ENCODE measurements at places on chromosomes 4 and X. TPM values are rescaled to one million over a fixed set of nuclear protein-coding genes. Genes with fewer than 3 reads are reported as not detected.

DNA sequence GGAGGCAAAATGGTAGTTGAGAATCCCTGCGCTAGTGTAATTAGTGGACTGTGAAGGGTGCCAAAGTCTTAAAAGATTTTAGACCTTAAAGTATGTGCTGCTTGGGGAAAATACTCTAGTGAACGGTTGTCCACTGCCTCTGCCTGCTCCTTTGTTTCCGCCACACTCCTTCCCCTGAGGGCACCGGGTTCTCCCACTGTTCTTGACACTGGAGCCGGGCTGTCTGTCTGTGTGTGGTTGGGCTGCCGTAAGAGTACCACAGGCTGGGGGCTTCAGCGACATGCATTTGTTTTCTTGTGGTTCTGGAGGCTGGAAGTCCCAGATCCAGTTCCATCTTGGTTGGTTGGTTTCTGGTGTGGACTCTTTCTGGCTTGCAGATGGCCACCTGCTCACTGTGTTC is 76.2 kb downstream of the CLDN34 start:
- H3K4me1 ChIP-seq = peaks cover 4% of the 10 kb centered on the region
- DNase-seq = no peak
- H3K27ac ChIP-seq = no peak overlapping the region
- H3K27me3 ChIP-seq = no peaks in the 10 kb centered on the region

HS3ST1 gene
- total RNA-seq = 4.6 TPM

MGARP gene
- total RNA-seq = not detected

ERVMER34-1 gene
- 0.79 TPM for total RNA-seq

- no peak overlapping the region for H3K4me3 ChIP-seq
- H3K36me3 ChIP-seq = no peaks in the 10 kb centered on the region
- DNase-seq = no peak
- H3K27me3 ChIP-seq = no peaks in the 10 kb centered on the region
Measured at GRCh38 chrX:9676738-9677097, 88.9 kb downstream of the GPR143 start.

DAPP1 gene
- 9.8 TPM for total RNA-seq

SASH3 gene
- total RNA-seq = 44.0 TPM

- peaks cover 77% of the 10 kb centered on the region for H3K36me3 ChIP-seq
- no peaks in the 10 kb centered on the region for H3K27me3 ChIP-seq
- no peak overlapping the region for H3K4me3 ChIP-seq
- H3K27ac ChIP-seq = no peak overlapping the region
- H3K4me1 ChIP-seq = peaks cover under 1% of the 10 kb centered on the region
Measured at GRCh38 chr4:8233672-8234484, 34.8 kb downstream of the SH3TC1 start.

DNA sequence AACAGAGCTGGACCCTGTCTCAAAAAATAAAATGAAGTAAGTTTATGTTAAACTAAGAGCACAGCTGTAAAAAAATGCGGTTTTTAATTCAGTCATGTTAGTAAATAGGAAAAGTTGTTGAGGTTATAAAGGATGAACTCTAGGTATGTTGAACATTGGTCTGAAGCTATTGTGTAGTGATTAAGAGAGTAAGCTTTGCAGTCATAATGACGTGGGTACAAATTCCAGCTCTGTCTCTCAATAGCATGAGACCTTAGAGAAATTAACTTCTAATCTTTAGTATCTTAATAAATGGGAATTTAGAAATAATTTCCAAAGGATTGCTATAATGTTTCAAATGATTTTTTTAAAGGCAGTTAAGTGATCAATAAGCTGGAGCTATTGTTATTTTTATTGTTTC is 2.9 kb upstream of the YTHDC1 start:
- no peak overlapping the region for H3K4me3 ChIP-seq
- H3K27me3 ChIP-seq = no peaks in the 10 kb centered on the region
- H3K27ac ChIP-seq = no peak overlapping the region
- no peak for DNase-seq
- peaks cover 8% of the 10 kb centered on the region for H3K4me1 ChIP-seq

PPP1R3F gene
- 6.7 TPM for total RNA-seq

- no peak for DNase-seq
- H3K36me3 ChIP-seq = peaks cover 42% of the 10 kb centered on the region
- no peaks in the 10 kb centered on the region for H3K4me1 ChIP-seq
- H3K27ac ChIP-seq = no peak overlapping the region
Measured at GRCh38 chr4:109494563-109494962, 60.9 kb downstream of the SEC24B start.

DNA sequence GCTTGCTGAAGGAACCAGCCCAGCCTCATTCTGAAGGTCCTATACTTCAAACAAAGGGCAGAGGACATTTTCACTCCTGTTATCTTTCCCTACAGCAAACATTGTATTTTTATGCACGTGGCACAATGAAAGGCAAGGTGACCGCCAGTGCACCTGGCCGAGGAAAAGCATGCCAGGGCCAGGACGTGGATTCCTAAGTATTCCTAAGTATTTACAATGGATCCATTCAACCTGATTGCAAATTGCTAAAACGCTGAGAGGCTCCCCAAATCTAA is 127.9 kb upstream of the FTHL17 start:
- no peak for DNase-seq
- H3K27me3 ChIP-seq = no peaks in the 10 kb centered on the region
- no peaks in the 10 kb centered on the region for H3K4me1 ChIP-seq
- no peak overlapping the region for H3K4me3 ChIP-seq

TAPT1 gene
- 53.5 TPM for total RNA-seq

DNA sequence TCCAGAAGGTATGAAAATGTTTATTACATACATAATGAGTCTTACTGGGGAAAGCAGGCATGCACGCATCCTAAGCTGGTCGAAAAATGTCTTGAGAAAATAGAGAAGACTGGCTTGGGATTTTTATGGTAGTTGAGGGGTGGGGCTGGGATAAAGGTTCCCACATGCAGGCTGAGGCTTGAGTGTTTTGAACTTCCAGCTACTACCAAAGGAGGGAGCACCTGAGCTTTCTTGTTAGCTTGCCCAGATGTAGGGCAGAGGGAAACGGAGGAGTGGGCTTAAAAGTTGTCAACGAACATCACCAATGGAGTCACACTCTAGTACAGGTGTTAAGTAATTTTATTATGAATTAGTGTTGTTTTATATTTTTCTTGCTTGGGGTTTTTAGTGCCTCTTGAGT is 39.6 kb upstream of the SRPX start:
- no peak overlapping the region for H3K27ac ChIP-seq
- no peak for DNase-seq
- no peak overlapping the region for H3K4me3 ChIP-seq
- no peaks in the 10 kb centered on the region for H3K4me1 ChIP-seq
- H3K27me3 ChIP-seq = no peaks in the 10 kb centered on the region

GRCh38 chrX:130788786-130789581 is 114.0 kb downstream of the ENOX2 start:
- H3K4me3 ChIP-seq = no peak overlapping the region
- DNase-seq = no peak
- no peaks in the 10 kb centered on the region for H3K27me3 ChIP-seq
- H3K36me3 ChIP-seq = no peaks in the 10 kb centered on the region
- no peaks in the 10 kb centered on the region for H3K4me1 ChIP-seq

GRCh38 chr4:150746156-150746555 is 164.2 kb downstream of the MAB21L2 start:
- no peaks in the 10 kb centered on the region for H3K27me3 ChIP-seq
- H3K36me3 ChIP-seq = no peaks in the 10 kb centered on the region
- no peaks in the 10 kb centered on the region for H3K4me1 ChIP-seq
- no peak overlapping the region for H3K27ac ChIP-seq

DNA sequence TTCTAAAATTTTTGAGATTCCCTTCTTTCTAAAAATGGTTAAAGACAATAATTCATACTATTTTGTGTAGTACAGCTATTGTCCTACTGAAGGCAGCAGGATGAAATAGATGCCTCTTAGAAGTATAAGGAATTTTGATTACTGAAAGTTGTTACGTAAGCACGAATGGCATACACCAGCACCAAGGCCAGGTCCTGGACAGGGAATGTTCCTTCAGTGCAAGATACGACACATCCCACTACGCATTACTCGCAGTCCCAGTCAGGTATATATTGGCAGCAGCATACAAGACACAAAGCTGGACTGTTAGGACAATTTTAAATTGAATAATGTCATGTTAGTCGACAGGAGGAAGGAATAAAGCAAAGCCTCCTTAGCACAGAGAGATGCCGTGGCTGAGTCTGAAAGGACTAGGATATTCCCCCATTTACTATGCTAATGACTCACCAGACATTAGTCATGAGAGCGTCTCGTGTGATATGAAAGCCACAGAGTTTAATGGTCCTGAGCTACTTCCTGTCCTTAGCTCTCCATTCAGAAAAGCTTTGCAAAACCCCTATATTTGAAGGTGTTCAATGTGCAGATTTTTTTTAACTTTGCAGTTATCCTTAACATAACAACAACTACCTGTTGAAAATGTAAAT is 504.3 kb downstream of the FAM133A start:
- H3K4me3 ChIP-seq = no peak overlapping the region
- no peak overlapping the region for H3K27ac ChIP-seq
- H3K36me3 ChIP-seq = no peaks in the 10 kb centered on the region
- no peak for DNase-seq

- no peak overlapping the region for H3K27ac ChIP-seq
- no peak for DNase-seq
- H3K36me3 ChIP-seq = no peaks in the 10 kb centered on the region
- H3K4me1 ChIP-seq = no peaks in the 10 kb centered on the region
- no peak overlapping the region for H3K4me3 ChIP-seq
- H3K27me3 ChIP-seq = no peaks in the 10 kb centered on the region
Measured at GRCh38 chr4:86512631-86513030, 81.5 kb upstream of the PTPN13 start.

DNA sequence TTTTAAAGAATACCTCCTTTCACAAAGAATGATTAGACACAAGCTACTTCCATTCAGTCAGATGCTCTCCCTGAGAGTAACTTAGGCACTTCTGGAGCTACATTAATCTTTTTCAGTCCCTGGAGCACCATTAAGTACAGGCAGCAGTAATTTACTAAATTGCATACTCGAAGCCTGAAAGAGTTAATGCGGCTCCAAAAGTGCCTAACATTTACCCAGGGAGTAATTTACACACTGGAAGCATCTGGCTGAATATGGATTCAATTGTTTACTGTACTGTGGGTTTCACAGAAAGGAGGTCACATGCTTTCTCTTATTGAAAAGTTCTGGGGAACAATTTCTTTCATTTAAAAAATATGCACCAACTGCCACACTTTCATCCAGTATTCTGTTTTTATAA is 260.8 kb upstream of the TENM3 start:
- no peak overlapping the region for H3K4me3 ChIP-seq
- no peaks in the 10 kb centered on the region for H3K4me1 ChIP-seq
- no peak for DNase-seq
- no peaks in the 10 kb centered on the region for H3K36me3 ChIP-seq
- no peaks in the 10 kb centered on the region for H3K27me3 ChIP-seq
- H3K27ac ChIP-seq = no peak overlapping the region

- H3K4me1 ChIP-seq = no peaks in the 10 kb centered on the region
- no peak for DNase-seq
- H3K27ac ChIP-seq = no peak overlapping the region
- H3K27me3 ChIP-seq = no peaks in the 10 kb centered on the region
Measured at GRCh38 chr4:20773144-20773997, 73.1 kb downstream of the PACRGL start.

DNA sequence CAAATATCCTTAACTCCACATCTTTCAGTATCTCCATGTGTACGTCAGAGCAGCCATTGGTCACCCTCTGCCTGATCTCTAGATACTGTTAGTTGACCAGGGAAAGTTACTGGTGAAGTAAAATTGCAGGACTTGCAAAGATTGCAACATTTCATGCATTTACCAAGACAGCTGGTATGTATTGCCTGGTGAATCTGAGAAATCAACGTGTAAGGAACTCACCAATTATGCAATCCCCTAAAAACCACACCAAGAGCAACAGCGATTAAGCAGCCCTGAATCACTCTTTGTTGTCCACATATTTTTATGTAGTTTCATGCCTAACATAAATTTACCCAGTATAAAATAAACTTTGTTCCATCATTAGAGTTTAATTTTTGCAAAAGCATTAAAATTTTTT is 271.2 kb downstream of the NLGN4X start:
- no peak overlapping the region for H3K27ac ChIP-seq
- no peaks in the 10 kb centered on the region for H3K4me1 ChIP-seq
- H3K27me3 ChIP-seq = no peaks in the 10 kb centered on the region
- no peak for DNase-seq
- no peak overlapping the region for H3K4me3 ChIP-seq
- no peaks in the 10 kb centered on the region for H3K36me3 ChIP-seq

- H3K4me1 ChIP-seq = no peaks in the 10 kb centered on the region
- DNase-seq = no peak
- no peak overlapping the region for H3K27ac ChIP-seq
- H3K4me3 ChIP-seq = no peak overlapping the region
- no peaks in the 10 kb centered on the region for H3K27me3 ChIP-seq
- no peaks in the 10 kb centered on the region for H3K36me3 ChIP-seq
Measured at GRCh38 chr4:101696276-101697010, 94.1 kb upstream of the BANK1 start.

DNA sequence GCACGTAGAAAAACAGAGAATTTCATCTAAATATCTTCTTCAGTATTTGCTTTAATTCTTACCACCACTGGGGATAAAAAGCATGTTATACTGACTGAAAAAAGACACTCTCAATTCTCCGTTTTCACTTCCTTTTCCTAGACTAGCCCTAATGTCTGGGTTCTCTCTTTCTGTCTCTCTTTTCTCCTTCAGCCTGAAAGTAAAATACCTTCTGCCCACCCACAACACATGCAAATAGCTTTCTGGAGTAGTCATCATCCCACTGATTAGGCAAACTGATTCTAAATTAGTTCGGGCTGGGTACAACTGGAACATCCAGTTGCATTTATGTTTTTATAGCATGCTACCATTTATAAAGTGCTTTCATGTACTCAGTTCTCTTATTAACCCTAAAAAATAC is 142.4 kb upstream of the ANKRD50 start:
- no peaks in the 10 kb centered on the region for H3K36me3 ChIP-seq
- no peak overlapping the region for H3K4me3 ChIP-seq
- no peaks in the 10 kb centered on the region for H3K4me1 ChIP-seq
- no peaks in the 10 kb centered on the region for H3K27me3 ChIP-seq

MND1 gene
- not detected for total RNA-seq

CC2D2A gene
- 41.9 TPM for total RNA-seq

- no peaks in the 10 kb centered on the region for H3K36me3 ChIP-seq
- peak overlapping the region; percentile 76 for H3K27ac ChIP-seq
- no peak for DNase-seq
- H3K4me3 ChIP-seq = no peak overlapping the region
Measured at GRCh38 chr4:1193206-1194009, 21.0 kb upstream of the SPON2 start.

DNA sequence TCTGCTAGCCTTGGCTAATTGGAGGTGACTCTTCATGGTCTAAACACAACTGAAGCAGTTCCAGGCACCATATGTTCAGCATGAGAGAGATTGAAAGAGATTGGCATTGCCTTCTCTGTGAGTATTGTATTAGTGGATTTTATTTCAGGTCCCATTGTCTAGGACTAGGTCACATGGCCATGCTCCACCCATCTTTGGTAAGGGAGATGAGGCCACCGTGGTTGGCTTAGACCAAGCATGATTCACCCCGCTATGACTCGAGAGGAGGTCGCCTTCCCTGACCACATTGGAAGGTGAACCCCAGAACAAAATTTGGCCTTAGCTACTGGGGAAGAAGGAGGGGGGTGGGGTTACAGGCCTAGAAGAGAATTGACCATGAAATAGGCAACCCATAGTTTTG is 109.9 kb upstream of the BCOR start:
- DNase-seq = no peak
- H3K27ac ChIP-seq = no peak overlapping the region
- no peak overlapping the region for H3K4me3 ChIP-seq
- no peaks in the 10 kb centered on the region for H3K4me1 ChIP-seq
- no peaks in the 10 kb centered on the region for H3K27me3 ChIP-seq

NAP1L3 gene
- total RNA-seq = 0.59 TPM

Measured in upper lobe of left lung (tissue), 6 donors.